ENCODE measurements at places on chromosomes 12 and 14.

- no peak for DNase-seq
These were observed 12.8 kb downstream of the MYRFL start for GRCh38 chr12:69837657-69838415.

GRCh38 chr12:12908711-12909110 lies 17.3 kb downstream of the GPRC5A start:
- no peak for DNase-seq

GRCh38 chr14:30069536-30069935 lies 141.9 kb upstream of the PRKD1 start:
- no peak for DNase-seq

GRCh38 chr12:121717041-121717699 lies 4.6 kb downstream of the TMEM120B start:
- no peak for DNase-seq

- no peak for DNase-seq
These were observed 635.4 kb downstream of the VRK1 start for GRCh38 chr14:97432586-97432985.

- no peak for DNase-seq
These were observed 8.6 kb downstream of the GLTP start for GRCh38 chr12:109871668-109872314.

- no peak for DNase-seq
These were observed 224.3 kb downstream of the PELI2 start for GRCh38 chr14:56342494-56342942.

- DNase-seq: no peak
These were observed 278.5 kb upstream of the PLEKHG7 start for GRCh38 chr12:92424338-92424737.

DNA sequence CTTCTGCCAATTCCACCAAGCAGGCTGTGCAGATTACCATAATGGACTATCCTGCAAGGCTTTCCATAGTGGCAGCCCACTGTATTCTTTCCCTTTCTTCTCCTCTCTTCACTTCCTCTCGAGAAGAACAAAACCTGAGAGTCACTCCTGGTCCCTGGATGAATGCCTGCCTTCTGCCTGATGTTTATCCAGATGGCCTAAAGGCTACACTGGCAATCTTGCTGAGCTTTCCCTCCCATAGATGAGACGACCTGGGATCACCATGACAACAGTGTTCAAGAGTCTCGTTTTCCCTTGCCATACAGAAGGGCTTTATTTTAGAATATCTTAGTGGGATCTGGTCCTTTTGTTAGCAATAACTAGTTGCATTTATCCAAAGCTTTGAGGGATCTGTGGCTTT lies 142.3 kb downstream of the RTN1 start:
- DNase-seq: no peak

DNA sequence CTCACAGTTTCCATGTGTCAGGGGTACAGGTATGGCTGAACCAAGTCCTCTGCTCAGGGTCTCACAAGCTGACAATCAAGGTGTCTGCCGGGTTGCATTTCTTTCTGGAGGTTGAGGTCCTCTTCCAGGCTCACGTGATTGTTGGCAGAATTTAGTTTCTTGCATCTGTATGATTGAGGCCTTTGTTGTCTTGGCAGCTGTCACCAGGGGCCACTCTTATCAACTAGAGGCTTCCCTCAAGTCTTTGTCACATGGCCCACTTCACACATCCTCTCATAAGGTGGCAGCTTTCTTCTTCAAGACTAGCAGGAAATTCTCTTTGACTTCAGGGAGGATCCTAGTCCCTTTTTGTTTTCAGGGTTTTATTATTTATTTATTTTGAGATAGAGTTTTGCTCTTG lies 46.0 kb upstream of the FOS start:
- DNase-seq: no peak

DNA sequence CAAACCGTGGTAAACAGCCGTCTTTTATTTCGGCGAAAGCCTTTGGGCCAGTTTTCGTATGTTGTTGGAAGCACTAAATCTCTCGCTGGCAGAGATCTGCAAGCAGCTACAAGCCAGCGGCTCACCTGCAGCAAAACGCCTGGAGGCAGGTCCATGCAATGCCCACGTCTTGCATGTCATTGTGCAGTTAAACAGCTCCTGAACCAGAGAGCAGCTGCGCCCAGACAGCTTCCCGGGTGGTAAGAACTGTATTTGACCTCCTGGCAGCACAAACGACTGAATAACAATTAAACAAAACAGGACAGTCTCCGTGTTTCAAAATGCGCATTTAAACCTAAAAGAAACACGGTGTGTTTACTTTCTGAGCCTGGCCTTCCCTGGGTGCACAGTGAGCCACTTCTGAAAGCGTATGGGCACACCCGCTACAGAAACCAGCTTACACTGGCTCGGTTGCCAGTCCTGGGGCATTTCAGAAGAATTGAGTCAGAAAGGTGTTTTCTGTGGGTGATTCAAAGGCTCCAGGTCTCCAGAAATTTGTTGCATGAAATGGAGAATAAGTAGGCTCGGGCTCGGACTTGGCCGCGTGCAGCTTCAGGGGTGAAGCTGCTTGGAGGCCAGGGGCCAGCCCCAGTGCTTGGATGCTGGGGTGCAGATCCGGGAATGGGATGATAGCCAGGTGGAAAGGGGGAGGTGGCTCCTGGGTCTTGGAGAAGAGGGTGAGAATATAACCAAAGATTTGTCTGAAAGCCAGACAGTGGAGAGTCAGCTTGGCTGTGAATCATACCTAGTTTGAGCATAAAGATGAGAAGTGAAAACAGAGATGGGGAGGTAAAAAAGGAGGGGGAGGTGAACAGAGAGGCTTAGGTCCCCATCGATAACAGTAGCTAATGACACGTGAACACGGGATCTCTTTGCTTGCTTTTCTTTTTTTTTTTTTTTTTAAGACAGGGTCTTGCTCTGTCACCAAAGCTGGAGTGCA lies 24.9 kb upstream of the FZD10 start:
- DNase-seq: no peak
